ENCODE measurements at places on chromosomes 7 and 10.

- DNase-seq = no peak
Observed at GRCh38 chr7:31251441-31251840, 89.1 kb downstream of the NEUROD6 start.

DNA sequence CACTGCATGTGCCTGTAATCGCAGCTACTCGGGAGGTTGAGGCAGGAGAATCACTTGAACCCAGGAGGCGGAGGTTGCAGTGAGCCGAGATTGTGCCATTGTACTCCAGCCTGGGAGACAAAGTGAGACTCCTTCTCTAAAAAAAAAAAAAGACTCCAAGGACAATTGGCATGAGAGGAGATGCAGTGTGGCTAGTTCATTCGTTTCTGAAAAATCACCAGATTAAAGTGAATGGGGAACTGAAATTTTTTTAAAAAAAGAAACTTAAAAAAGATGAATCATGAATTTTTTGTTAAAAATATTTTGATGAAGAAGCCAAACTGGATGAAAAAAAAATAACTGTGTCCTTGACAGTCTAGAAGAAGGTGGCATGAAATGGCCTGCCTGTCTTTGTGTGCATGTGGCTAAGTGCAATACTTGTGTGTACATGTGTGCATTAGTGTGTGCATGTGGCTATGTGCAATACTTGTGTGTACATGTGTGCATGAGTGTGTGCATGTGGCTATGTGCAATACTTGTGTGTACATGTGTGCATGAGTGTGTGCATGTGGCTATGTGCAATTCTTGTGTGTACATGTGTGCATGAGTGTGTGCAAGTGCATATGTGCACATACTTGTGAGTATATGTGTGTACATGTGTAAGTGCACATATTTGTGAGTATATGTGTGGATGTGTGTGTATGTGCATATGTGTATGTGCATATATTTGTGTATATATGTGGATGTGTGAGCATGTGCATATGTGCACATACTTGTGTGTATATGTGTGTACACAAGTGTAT lies 391.7 kb upstream of the KLF6 start:
- DNase-seq = no peak

GRCh38 chr10:492836-493235 lies 196.6 kb downstream of the DIP2C start:
- no peak for DNase-seq

- no peak for DNase-seq
Observed at GRCh38 chr7:155190688-155191087, 107.0 kb upstream of the INSIG1 start.

DNA sequence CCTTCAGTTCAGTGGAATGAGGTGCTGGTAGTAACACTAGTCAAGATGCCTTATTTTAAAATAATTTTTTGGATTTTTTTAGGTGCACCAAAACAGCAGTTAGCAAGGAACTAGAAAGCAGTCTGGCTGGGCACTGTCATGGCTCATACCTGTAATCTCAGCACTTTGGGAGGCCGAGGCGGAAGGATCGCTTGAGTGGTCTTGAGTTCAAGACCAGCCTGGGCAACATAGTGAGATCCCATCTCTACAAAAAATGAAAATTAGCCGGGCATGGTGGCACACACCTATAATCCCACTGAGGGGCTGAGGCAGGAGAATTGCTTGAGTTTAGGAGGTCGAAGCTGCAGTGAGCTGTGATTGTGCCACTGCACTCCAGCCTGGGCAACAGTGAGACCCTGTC lies 25.8 kb downstream of the PLA2G12B start:
- DNase-seq = no peak

DNA sequence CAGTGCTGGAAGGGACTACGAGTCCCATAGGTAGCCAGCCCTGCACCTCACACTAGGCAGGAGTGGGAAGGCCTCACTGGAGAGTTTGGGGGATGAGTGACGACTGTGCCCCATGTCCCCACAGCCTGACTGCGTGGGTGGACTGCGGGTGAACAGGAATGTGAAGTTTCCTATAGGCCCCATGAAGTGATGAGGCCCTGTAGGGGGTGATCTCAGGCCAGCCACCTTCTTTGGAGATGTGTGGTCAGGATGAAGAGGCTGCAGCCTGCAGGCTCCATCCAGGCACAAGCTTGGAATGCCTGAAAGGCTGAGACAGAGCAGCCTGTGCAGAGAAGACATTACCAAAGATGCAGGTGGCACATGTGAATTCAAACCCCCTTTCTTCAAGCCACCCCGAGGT lies 94.9 kb downstream of the CPXM2 start:
- DNase-seq = peak; percentile 25

DNA sequence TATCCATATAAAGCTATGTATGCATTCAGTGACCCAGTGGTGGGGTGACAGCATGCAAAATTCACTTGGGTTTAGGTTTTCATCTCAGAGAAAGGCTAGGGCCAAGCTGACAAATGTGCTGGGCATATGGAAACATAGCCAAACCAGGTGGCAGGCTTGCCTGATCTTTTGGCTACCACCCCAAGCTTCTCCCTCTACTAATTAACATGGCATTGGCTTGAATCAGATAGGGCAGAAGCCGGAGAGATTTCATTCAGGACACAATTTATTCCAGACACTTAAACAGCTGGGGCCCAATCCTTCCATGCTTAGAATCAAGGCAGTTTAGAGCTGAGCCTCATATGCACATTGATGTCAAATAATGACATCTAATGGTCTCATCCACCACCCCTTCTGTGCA lies 95.5 kb upstream of the AGK start:
- DNase-seq = no peak

DNA sequence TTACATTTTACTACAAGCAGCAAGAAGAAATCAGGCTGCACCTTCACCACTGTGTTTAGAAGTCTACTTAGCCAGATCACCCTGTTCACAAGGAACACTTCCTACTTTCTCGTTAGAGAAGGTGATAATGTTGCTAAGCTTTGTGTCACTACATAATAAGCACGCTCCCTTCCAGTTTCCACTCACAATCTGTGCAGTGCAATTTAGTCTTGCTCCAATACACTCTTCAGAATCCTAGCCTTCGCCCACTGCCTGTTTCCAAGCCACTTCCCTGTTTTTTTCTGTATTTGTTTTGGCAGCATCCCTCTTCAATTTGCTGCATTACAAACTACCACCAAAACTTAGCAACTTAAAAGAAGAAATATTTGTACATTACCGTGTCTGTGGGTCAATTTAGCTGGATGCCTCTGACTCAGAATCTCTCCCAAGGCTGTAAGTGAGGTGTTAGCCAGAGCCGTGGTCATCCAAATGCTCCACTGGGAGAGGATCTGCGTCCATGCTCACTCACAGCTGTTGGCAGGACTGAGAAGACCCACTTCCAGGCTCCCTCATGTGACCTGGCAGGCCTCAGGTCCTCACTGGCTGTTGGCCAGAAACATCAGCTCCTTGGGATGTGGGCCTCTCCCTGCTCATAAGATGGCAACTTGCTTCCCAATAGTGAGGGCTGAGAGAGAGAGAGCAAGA lies 110.4 kb downstream of the PON1 start:
- peak; percentile 43 for DNase-seq

DNA sequence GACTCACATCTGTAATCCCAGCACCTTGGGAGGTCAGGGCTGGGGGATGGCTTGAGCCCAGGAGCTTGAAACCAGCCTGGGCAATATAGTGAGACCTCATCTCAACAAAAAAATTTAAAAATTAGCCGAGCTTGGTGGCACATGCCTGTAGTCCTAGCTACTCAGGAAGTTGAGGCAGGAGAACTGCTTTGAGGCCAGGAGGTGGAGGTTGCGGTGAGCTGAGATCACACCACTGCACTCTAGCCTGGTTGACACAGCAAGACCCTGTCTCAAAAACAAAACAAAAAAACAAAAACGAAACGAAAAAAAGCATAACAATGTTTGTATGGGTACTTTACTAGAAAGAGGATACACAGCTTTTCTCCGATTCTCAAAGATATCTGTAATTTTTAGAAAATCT lies 31.8 kb downstream of the WNT16 start:
- DNase-seq = no peak

- no peak for DNase-seq
Observed at GRCh38 chr7:141071260-141071854, 2.5 kb upstream of the TMEM178B start.

GRCh38 chr7:135231686-135232085 lies 2.0 kb upstream of the STRA8 start:
- no peak for DNase-seq

DNA sequence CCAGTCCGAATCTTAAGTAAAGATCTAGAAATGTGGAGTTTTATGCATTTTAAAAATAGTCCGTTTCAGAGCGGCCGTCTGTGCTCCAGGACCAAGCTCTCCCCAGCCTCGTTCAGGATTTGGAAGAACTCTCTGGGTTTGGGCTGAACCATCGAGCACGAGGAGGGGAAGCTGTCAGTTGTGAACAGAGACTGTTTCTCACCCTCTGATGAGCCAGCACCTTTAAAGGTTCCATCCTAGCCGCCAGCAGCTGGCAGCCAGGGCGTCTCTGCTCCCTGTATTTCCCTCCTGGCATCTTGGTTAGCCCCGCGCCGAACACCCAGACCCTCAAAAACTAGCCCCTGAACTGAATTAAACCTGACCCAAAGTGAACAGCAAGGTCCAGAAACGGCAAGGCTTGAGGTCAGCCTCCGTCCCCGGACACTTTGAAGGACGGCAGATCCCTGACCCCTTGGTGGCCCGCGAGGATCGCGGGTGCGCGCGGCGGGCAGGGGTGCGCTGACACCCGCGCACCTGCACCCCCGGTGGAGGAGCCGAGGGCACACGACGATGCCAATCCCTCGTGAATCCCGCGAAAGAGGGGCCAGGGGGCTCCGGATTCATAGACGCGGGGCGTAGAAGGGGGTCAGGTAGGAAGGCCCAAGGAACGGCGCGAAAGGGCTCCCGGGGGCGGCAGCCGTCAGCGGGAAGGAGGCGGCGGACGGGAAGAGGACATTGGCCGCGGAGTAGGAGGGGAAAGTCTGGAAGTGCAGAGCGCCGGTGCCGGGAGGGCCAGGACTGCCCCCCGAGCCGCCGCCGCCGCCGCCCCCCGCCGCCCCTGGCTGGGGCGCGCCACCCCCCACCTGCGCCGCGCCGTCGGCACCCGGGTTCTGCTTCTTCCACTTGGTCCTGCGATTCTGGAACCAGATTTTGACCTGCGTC lies 2.7 kb downstream of the NKX1-2 start:
- DNase-seq = no peak

DNA sequence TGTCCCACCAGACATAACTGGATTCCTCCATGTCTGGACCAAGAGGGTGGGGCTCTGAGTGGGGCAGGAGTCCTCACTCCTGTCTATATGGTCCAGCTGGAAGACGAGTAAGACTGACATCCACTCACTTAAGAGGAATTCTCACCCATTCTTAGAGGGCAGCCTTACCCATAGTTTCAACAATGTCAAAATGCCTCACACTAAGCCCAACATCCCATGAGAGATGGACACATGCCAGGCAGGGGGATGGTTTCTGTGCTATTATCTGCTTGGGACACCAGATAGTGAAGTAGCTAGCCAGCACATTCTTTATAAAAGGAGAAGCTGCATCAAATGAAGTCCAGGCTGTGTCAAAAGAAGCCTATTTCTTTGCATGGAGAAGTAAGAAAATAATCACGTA lies 4.7 kb upstream of the LANCL2 start:
- no peak for DNase-seq

DNA sequence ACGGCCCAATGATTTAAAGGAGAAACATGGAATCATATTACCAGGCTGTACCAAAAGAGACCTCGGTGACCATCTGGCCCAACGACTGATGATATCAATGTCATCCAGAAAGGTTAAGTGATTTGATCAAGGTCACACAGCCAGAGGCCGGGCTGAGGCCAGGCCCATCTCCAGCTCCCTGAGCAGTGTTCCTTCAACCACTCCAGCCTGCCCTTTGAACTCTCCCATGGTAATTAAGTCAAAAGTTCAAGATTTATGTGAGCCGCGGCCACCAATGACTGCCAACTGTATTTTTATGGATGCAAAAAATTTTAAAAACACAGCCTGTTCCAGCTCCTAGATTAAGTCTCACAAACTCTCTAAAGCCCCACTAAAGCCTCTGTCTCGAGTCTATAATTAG lies 41.8 kb downstream of the FGFR2 start:
- no peak for DNase-seq

GRCh38 chr7:101953248-101953819 lies 135.9 kb downstream of the CUX1 start:
- peak; percentile 63 for DNase-seq

DNA sequence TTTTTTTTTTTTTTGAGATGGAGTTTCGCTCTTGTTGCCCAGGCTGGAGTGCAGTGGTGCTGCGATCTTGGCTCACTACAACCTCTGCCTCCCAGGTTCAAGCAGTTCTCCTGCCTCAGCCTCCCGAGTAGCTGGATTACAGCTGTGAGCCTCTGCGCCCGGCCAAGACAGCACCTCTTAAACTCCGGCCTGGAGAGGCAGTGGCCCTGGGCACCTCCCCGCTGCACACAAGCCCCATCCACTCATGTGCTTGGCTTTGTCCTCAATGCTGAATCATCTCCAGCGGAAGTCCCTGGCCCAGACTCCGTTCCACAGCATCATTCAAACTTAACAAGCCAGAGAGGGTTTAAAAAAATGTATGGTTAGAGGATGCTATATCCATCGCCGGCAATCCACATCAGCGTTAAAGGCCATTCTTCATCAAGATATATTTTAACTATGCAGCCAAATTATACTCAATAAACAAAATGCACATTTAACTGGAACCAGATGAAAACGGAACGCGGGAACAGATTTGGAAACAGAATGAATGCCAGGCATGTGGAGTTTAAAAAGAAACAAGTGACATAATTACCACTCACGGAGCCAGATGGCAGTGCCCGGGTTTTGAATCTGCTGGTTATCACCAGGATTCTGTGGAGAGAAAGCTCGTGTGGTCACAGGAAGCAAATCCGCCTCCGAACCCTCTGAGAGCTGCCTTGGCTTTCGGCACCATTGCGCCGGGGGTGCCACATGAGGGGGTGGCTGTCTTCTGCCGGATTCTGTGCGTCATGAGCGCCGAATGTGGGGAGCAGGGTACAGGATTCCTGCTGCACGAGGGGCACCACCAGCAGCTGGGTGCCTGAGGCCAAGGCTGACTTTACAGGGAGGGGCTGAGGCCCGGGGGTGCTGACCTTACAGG lies 45.6 kb upstream of the CFAP46 start:
- DNase-seq = peak; percentile 97

DNA sequence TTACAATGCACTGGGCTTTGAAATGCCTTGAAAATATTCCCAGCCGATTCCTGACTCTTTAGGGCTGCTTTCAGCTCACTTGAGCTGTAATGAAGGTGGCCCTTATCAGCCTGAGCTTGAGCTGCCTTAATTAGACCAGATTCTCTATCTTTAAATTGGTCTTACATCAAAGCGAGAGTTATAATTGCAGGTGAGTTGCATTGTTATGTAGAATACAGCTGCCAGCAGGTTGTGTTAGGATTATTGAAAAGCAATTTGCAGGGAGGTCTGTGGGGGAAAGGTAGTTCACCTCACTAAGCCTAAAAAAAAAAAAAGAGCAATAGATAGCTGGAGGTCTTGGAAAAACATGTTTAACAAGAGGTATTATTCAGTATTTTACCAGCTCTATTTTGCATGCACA lies 142.2 kb upstream of the HABP2 start:
- DNase-seq = no peak

GRCh38 chr7:7257899-7258692 lies 75.8 kb downstream of the C1GALT1 start:
- no peak for DNase-seq
